ENCODE measurements at places on chromosomes 2 and 18.

GRCh38 chr2:138101718-138102117 lies 137.4 kb downstream of the HNMT start:
- DNase-seq, result no peak

- no peak for DNase-seq
These were observed 126.2 kb downstream of the CAPN13 start for GRCh38 chr2:30681022-30681421.

DNA sequence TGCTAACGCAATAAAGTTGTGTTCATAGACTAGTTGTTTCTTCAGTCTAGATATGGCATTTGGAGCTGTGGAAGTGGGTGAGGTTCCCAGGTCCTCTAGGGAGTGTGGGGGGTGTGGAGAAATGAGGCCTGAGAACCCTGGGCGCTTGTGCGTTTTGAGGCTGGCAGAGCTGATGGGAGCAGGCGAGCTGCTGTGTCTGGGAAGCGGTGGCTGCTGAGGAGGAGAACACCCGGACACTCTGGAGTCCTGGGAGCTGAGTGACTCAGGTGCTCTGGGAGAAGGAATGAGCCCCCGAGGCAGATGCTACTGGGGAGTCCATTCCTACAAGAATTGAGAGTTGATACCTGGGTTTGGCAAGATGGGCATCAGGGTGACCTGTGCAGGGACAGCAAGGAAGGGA lies 67.5 kb downstream of the LPIN1 start:
- no peak for DNase-seq

DNA sequence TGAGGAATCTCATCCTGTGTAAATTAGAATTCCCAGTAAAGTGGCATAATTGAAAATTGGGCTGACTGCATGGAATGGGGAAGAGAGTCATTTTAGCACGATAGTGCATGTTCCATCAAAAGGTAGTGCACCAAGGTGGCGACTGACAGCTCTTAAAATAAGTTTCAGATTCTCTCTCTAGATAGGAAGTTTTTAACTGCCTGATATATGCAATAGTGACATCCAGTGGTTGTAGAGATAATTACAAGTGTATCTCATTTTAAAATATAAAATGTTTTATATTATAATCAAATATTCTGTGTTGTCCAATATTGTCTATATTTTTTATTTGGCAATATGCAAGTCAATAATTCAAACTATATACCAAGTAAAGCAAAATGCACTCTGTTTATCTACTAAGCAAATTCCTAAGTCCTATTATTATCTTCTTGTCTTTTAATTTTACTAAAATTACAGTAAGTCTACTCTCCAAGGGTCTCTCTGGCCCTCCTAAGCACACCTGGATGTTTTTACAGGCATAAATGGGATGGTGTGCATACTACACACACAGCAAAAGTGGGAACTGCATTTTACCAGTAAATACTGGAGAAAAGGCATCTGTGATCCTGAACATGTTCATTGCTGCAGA lies 397.7 kb upstream of the HNRNPA3 start:
- DNase-seq, result peak; percentile 20

DNA sequence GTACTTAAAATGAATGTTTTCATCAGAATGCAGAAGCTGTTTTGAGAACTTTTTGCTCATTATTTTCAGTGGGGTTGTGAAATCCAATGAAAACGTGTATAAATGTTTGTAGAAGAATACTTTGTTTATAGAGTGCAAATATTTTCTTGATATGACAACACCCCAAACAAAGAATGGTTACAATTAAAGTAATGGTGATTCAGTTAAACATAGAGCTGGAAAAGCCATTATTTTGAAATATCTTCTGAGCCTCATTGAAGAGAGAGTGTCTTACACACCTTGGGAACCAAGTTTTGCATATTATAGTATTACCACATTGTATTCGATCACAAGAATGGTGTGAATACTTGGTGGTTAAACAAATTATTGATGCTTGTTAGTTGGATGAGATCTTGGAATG lies 48.7 kb downstream of the SPTBN1 start:
- DNase-seq, result no peak

GRCh38 chr2:57182916-57183315 lies 863.7 kb upstream of the VRK2 start:
- no peak for DNase-seq

GRCh38 chr2:181142514-181142913 lies 162.1 kb downstream of the UBE2E3 start:
- peak; percentile 36 for DNase-seq

DNA sequence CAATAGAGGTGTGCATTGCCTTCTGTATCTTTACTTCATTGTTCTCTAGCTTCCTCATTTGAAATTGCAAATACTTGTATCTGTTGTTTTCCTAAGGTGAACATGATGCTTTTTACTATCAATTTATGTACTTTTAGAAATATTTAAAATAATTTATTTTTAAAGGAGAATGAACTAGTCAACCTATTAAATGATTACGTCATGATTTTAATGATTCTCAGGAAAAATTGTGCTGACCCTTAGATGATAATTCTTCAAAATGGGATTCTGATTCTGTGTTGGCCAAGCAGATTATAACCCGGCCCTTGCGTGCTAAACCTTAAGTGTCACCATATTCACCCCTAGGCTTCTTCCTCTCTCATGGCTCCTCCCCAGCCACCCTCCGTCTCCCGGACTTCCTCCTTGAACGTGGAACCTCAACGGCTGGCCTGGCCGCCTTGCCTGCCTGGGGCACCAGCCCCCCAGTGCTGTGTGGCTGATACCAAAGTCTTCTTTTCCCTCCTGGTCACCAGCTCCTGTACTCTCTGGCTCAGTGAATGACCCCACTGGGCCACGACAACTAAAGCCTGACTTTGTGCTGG lies 292.0 kb downstream of the GBX2 start:
- DNase-seq, result no peak

DNA sequence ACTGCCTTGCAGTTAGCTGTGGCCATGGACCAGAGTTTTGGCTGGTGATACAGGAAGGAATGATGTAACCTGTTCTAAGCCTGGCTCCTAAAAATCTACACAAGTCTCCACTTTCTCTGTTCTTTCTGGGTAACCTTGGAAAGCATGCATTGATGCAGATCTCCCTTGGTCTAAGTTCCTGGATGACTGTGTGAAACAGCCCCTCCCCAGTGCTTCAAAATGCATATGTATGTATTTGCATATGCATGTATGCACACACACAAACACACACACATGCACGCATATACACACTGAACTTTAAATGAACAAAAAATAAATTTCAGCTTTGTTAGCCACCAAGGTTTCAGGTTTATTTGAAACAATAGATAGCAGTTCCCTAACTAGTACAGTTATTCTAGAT lies 296.1 kb downstream of the OSR1 start:
- DNase-seq, result no peak

GRCh38 chr2:11160731-11161455 lies 5.6 kb downstream of the SLC66A3 start:
- peak; percentile 18 for DNase-seq

DNA sequence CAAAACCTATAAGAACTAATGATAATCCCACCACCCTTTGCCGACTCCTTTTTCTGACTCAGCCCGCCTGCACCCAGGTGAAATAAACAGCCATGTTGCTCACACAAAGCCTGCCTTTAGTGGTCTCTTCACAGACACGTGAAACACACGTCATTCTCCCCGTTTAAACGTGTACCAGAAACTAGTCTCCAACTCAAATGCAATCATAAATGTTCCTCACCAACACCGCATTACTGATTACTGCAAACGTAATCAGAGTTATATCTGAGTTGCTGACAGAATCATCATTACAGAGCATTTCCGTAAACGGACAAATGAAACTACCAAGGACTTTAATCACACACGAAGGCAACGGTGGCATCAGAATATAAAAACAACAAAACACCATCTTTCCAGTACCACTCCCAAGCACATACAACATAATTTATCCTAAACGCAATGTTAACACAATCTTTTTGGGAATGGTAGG lies 1.9 kb downstream of the CLK1 start:
- DNase-seq, result peak; percentile 76

DNA sequence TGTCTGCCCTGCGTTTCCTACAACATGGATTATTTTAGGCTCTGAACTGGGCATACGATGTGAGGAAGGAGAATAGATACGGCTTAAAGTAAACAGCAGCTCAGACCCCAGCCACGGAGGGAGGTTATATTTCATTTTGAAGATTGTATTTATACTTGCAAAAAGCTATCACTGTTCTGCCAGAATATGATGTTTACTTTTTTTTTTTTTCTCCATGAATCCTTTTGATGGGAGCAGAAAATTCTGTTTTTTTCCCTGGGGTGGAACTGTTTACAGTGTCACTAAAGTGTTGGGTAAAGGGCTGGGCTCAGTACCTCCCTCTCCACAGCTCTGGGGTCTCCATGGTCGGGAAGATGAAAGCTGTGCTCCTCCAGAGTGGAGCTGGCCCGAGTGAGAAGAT lies 13.1 kb downstream of the PCARE start:
- no peak for DNase-seq

GRCh38 chr18:42929857-42930256 lies 185.6 kb downstream of the RIT2 start:
- DNase-seq, result no peak

DNA sequence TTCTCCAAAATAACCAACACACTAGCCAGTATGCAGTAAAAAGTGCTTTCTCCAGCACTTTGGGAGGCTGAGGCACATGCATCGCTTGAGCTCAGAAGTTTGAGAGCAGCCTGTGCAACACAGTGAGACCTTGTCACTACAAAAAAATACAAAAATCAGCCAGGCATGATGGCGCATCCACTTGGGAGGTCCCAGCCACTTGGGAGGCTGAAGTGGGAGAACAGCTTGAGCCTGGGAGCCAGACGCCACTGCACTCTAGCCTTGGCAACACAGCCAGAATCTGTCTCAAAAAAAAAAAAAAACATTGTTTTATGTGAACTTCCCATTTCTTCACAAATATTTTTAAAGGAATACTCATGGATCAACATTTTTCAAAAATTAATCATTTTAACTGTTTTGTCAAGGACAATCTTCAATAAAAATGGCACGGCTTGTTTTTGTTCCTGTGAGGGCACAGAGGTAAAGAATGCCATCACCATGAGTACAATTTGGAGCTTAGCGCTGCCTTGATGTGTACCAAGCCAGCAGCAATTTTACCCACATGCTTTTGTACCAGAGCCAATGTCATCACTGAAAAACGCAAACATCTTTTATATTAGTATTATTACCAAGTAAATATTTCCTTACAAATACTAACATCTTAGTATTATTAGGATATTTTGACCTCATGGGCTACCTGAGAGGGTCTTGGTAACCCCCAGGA lies 26.7 kb downstream of the RAB1A start:
- no peak for DNase-seq

- DNase-seq, result no peak
These were observed 130.0 kb downstream of the ARL4C start for GRCh38 chr2:234366891-234367290.

- no peak for DNase-seq
These were observed at the start of gene HOXD10 for GRCh38 chr2:176115883-176116813. HOXD10 (plus strand) TSS chr2:176116778; CDS start chr2:176116834, 56 bp downstream.

DNA sequence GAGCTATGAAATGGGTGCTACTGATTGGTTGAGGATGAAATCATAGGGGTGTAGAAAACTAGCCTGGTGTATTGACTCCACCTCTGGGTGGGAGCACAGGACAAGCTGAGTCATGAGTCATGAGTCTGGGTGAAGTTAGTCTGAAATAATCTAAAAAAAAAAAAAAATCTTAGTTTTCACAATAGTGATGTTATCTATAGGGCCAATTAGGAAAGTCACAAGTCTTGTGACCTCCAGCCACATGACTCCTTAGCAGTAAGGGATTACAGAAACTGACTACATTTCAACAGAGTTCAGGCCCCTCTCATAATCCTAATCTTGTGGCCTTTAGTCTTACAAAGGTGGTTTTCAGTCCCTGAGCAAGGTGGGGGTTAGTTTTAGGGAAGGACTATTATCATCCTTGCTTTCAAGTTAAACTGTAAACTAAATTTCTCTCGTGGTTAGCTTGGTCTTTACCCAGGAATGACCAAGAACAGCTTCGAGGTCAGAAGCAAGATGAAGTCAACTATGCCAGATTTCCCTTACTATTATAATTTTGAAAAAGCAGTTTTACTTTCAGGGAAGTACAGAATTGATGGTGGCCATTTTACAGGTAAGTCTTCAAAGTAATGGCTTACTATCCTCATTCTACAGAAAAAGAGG lies 338.0 kb upstream of the GYPC start:
- no peak for DNase-seq

DNA sequence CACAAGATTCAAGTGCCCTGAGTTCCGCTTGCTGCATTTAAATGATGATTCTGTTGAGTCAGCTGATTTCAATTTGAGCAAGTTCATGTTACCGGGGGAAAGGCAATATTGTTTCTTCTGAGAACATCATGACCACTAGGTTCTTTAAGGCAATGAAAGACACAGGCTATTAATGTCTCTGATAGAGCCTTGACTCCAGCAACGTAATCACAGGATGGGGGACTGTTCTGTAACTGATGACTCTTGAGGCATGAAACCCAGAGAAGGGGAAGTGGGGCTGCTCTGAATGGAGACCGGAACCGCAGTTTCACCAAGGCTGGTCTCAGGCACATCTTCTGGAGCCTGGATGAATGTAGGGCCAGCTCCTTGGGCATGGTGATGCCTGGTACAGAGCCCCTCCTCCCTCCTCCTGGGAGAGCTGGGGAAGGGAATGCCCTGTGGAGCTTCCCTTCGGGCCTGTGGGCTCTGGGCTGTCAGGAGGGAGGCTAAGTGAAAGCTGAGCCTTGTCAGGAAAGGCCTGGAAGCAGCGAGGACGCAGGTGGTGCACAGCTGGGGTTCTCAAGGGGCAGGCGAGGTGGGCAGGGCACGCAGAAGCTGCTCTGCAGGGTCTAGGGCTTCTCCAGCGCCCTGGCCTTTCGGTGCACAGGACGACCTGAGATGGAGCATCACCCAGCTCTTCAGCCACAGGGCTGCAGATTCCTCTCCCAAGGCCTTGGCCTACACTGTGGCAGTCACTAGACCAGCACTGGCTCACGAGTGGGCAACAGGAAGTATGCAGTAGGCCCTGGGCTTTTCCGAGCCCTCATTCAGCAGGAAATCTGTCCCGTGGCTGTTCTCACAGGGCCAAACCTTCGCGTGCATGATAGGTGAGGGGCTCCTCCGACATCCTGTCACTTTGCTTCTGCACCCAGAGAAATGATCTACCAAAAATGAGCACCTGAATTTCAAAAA lies 36.6 kb upstream of the PRLH start:
- no peak for DNase-seq

DNA sequence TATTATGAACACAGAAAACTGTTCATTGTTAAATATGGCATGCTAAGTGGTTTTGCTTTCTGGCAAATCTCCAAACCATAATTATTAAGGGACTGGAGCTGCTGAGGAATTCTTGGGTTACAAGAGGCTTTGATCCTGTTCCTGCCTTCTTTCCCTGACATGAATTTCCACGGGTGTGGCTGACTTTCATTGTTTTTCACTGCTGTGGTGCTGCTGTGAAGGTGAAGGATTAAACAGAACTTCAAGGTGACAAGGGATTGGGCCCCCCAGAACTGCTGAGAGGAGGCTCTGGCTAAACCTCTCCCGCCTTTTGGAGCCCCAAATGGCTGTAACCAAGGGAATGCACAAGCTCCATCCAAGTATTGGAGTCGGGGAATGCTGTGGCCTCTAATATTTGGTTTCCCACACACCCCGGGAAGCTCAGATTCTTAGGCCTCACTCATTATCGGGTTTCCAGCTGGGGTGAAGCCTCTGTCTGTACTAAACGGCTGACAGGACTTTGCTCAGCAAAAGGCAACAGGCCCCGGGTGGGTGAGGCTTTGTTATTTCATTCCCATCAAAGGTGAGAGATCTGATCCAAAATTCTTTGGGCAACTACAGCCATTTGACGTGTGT lies 29.0 kb upstream of the ZFP36L2 start:
- no peak for DNase-seq

All from central memory CD4-positive, alpha-beta T cell (primary cell).